ENCODE measurements at places on chromosomes 6 and 20.

DNA sequence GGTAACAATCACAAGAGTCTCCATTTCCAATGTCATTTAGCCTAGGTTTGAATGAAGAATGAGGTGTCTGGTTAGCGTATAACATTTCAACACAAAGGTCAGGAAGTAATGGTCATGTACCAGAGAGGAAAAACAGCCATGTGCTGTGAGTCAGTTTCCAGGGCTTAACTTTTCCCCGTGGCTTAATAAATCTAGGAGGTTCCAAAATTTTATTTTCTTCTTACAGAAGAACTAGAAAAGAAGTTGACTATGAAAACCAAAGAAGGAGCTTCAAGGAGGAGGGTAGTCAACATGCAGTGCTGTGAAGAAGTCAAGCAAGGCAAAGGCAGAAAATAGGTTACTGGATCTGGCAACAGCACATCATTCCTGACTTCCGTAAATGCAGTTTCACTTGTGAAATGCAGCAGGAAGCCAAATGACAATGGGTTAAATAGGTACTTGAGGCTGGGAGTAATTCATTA is 8.4 kb upstream of the GABRR2 start:
- DNase-seq, result no peak

- no peak for DNase-seq
These were observed 149.7 kb downstream of the AIG1 start for GRCh38 chr6:143210420-143210819.

DNA sequence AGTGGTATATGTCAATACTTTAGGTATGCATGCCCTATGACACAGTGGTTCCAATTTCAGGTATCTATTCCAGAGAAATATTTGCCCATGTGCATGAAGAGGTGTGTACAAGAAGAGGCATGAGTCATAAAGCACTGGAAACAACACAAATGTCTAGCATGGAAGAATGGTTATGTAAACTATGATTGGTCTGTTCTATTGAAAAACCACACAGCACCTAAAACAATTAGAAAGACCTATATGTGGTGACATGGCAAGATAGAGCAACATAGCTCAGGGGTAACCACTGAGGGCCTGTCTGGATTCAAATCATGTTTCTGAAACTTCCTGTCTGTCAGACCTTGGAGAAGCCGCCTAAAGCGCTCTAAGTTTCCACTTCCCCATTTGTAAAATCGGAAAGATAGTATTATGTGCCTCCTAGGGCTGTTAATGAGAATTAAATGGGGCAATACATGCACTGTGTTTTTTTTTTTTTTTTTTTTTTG is 76.0 kb upstream of the SHLD1 start:
- no peak for DNase-seq

DNA sequence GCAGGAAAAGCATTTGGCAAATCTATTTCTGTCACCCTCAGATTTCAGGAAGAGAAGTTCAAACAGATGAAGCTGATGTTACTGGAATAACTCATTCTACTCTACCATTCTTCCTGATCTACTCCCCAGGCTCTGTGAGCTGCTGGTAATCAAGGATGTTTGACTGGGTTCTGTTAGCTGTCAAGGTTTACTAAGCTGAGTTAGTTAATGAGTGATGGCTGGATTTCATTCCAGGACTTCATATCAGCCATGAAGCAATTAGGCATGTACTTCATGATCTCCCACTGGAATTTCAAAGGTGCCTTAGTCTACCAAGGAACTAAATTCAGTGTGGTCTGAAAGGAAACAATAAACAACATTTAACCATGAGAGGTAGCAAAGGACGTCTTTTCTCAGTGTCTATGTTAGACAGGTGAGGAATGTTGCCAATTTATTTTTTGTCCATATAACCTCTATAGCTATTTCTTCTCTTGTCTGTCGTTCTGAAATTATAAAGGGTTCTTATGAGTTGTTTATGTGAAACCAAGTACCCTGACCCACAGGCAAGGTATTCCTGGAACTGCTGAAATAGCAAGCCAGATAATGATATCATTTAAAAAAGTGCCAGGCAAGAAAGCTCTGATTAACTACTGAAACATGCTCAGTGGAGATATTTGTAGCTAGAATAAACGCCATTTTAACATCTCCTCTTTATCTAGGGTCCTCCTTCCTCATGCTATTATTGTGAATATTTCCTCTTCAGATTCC is 112.9 kb downstream of the BACH2 start:
- no peak for DNase-seq

- DNase-seq, result no peak
These were observed 245.8 kb upstream of the SULF2 start for GRCh38 chr20:48031122-48031521.

- no peak for DNase-seq
These were observed 102.6 kb downstream of the PLG start for GRCh38 chr6:160804639-160805038.

GRCh38 chr6:41892921-41893564 is 2.1 kb downstream of the USP49 start:
- DNase-seq, result no peak
